ENCODE measurements at places on chromosomes 7 and 10.

GRCh38 chr7:116683786-116684185 lies 11.8 kb downstream of the MET start:
- DNase-seq = no peak

GRCh38 chr7:22576612-22577469 lies 76.9 kb upstream of the STEAP1B start:
- no peak for DNase-seq

DNA sequence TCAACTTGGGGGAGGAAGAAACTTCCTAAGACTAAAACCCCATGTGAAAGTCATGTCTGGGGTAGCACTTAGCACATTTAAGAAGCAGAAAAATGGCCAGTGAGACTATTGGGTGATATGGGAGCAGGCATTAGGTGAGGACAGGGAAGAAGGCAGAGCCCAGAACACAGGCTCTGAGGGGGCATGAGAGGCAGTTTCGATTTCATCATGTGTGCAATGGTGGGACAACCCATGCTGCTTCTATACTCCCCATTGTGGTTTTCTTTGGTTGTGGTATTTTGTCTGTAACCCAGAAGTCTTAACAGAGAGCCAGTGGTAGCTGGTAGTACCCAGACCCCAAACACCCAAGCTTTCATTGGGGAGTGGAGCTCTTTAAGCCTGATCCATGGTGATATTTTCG lies 752.0 kb downstream of the GRID1 start:
- DNase-seq = no peak

GRCh38 chr7:28507525-28508282 lies 95.4 kb downstream of the CREB5 start:
- no peak for DNase-seq

- DNase-seq = no peak
These were observed 381.6 kb downstream of the PARD3 start for GRCh38 chr10:34433241-34434076.

DNA sequence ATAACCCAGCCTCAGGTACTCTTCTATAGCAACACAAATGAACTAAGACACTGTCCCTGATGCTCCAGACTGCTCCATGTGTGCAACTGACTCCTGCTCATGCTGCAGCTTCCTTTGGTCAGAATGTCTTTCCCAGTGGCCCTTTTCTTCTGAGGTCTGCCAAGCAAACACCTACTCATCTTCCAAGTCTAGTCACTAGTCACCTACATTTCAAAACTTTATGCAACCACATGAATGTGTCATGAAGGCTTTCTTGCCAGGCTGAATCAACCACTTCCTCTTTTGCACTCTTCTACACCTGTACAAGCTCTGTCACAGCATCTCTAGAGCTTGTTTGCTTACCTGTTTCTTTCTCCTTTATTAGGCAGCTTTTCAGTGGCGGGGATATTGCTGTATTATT lies 75.8 kb downstream of the LSMEM1 start:
- DNase-seq = no peak

DNA sequence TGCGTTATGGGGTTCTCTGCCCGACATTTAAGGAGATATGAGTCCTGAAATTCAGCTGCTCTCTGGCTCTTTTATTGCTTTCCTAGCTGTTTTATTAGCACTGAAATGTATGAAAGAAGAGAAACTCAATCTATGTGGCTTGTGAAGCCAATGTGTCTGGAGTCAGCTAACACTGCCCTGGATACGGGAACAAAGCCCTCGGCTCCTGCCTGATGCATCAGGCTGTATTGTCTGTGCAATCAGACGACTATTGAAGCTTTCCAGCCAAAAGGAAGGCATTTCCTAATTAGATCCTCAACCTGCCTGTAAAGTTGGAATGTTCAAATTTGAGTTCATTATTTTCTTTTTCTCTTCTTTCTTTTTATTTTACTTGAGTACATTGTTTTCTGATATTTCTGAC lies 22.0 kb upstream of the TM9SF3 start:
- no peak for DNase-seq

GRCh38 chr10:89479771-89480446 lies 55.5 kb downstream of the SLC16A12 start:
- DNase-seq = no peak

- peak; percentile 62 for DNase-seq
These were observed 613 bp downstream of the USP6NL start for GRCh38 chr10:11610826-11611247.

GRCh38 chr10:111707076-111707475 lies 476.5 kb downstream of the GPAM start:
- DNase-seq = no peak

DNA sequence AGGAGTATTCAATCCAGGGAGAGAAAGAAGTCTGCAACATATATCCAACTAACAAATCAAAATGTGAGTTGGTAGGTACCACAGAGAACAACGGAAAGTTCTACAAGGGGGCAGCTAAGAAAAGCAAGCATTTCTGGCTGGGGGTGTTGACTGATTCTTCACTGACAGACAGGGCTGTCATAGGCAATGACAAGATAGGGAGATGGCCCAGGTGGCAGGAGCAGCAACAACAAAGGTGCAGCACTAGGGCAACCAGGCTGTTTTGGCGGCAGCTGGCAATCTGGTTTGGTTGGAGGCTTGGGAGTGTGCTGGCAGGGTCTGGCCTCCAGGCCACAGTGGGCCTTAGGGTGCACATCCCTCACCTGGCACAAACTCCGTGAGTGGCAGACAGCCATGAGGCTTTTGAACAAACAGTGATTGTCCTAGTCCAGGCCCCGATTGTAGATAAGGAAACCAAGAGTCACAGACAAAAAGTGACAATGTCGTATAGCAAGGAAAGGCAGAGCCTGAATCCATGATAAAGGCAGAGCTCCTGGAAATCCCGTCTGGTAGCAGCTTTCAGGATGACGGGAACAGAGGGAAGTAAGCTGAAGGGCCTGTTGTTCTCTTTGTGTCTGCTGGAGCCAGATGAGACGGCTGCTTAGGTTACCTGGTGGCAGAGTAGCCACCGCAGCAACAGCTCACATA lies 28.4 kb downstream of the DPCD start:
- DNase-seq = peak; percentile 72

DNA sequence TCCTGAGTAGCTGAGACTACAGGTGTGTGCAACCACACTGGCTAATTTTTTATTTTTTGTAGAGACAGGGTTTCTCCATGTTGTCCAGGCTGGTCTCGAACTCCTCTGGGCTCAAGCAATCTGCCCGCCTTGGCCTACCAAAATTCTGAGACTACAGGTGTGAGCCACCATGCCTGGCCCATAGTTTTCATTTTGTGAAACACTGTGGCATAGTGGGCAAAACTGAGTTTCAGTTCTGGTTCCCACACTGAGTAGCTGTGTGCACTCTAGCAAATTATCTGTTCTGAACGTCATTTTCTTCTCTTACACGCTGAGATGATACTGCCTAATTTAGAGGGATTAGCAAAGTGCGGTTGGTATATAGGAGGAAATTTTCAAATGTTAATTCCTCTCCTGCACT lies 13.5 kb downstream of the ATP5MK start:
- no peak for DNase-seq

DNA sequence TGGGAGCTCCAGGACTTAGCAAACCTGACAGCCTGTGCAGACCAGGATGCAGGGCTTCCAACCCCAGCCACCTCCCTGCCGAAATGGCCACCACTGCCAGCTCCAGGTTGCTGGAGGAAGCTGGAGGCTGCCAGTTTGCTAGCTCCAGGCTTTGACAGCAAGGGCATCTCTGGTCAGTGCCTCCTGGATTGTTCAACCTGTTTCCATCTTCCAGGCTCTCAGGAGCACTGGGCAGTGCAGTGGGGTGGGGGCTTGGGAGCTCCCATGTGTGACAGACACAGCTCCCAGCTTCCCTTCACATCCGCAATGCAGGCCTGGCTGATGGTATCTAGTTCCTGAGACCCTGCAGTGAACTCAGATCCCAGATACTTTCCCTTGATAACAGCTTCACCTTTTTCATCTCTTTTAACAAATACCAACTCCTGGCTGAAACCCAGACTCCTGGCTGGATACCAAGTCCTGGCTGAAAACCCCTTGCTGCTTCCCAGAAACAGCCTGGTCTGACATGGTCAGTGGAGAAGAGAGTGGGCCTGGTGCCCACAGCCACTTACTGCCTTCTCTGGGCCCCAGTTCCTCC lies 20.8 kb upstream of the RET start:
- peak; percentile 38 for DNase-seq

- no peak for DNase-seq
These were observed 21.5 kb downstream of the CTAGE6 start for GRCh38 chr7:143735962-143736361.

DNA sequence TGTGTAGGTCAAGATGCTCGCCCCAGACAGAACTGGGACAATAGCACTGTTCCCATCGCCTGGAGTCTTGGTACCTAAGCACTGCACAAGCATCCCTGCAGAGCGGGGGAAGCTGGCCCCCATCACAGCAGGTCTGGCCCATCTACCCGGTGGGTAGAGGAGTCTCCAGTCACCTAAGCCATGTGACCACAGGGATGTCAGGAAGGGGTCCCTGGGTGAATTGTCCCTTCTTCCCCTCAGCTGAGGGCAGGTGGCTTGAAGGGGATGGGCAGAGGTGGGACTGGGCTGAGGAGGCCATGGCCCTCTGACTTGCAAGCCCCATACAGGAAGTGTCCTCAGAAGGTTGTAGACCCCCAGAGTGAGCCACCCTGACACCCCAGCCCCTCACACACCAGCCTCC lies 39.7 kb downstream of the FRMPD2 start:
- no peak for DNase-seq

GRCh38 chr10:48333856-48334255 lies 27.4 kb downstream of the MAPK8 start:
- peak; percentile 29 for DNase-seq

- DNase-seq = no peak
These were observed 66.5 kb upstream of the EEPD1 start for GRCh38 chr7:36086571-36086970.

GRCh38 chr10:114061789-114062188 lies 18.1 kb downstream of the ADRB1 start:
- no peak for DNase-seq

DNA sequence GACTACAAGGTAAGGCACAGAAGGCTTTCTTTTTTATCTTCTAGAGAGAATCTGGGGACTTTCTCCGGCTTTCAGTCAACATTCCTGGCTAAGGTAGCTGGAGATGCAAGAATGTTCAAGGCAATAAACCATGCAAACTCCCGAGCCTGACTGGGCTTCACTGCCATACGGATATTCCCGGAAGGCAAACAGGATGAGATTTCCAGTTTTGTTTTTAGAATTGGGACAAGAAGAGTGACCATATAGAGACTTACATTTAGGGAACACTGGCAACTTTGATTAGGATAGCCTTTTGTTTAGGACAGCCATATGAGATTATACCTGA lies 269 bp downstream of the CALD1 start:
- DNase-seq = no peak

GRCh38 chr7:46468753-46469356 lies 547.8 kb upstream of the IGFBP3 start:
- DNase-seq = peak; percentile 18

DNA sequence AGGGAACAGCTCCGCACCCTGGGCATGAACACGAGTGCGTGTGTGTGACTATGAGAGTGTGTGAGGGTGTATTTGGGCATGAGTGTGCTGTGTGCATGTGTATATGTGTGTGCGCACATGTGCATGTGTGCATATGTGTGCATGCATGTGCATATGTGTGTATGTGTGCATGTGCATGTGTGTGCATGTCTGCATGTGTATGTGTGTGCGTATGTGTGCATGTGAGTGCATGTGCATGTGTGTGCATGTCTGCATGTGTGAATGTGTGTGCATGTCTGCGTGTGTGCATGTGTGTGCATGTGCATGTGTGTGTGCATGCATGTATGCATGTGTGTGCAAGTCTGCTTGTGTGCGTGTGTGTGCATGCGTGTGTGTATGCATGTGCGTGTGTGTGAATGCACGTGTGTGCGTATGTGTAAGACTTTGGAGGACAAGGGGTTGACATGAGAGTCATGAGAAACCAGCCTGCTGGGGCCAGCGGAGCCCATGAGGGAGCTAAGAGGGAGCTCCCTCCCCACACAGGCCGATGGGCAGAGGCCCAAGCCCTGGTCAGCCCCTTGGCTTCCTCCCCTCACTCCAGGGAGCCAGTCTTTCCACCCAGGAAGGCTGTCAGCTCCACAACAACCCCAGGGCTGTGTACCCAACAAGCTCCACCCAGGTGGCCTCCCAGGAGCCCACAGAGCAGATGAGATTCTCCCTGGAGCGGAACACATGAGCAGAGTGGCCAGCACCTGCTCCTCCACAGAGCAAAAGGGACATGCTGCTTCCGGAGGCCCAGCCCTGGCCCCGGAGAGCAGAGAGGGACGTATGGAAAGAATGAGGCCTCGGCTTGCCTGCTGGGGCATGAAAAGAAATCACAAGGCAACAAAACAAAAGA lies 142.5 kb upstream of the PPP2R2D start:
- no peak for DNase-seq

DNA sequence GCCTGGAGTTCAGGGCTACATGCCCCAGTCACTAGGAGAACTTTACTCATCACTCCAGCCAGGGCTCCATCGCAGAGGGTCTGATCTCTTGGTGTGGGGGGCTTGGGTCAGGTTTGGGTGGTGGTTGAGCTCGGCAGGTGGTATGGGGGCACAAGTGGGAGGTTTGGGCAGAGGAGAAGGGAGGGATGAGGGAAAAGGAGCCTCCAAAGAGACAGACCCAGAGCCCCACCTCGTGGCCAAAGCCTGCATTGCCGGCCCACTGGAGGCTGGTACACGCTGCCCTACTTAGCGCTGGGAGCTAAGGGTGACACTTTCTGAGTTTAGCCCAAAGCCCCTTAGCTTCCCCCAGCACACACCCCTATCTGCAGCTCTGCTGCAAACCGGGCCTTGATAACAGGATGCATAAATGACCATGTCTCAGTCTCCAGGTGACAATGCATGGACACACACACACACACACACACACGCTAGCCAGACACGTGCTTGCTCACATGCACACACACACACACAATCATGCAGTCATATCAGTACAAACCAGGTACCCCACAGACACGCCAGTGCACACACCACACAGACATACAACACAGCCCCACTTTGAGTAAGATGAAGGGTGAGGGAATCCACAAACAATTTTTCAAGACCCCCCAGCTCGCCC lies 14.7 kb downstream of the LZTS2 start:
- peak; percentile 68 for DNase-seq

DNA sequence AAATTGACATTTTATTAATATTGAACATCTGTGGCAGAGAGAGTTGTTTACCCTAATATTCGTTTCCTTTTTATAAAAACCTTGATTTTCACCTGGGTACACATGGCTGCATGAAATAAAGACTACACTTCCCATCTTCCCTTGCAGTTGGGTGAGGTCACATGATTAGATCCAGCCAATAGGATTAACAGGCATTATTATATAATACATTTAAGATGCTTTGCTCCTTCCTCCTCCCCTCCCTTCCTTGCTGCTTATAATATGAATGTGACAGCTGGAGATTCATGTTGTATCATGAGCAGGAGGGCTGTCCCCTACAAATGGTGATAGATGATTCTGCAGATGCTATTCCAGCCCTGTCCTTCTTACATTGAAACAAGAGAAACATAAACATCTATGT lies 146.6 kb downstream of the SH2D4B start:
- DNase-seq = peak; percentile 60

DNA sequence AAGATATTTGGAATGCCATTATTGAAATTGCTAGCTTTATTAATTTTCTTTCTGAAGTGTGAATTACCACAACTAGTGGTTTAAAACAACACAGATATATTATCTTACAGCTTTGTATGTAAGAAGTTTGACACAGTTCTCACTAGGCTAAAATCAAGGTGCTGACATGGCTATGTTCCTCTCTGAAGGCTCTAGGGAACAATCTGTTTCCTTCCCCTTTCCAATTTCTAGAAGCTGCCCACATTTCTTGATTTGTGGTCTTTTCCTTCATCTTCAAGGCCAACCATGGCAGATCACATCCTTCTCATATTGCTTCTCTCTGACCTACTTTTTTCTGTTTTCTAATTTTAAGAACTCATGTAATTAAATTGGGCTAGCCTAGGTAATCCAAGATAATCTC lies 43.3 kb upstream of the SLC26A3 start:
- DNase-seq = no peak

- DNase-seq = no peak
These were observed 138.2 kb upstream of the PLPP4 start for GRCh38 chr10:120318862-120319261.

Measured in mesendoderm (in vitro differentiated cells).